ENCODE measurements at places on chromosomes 1 and 21. TPM values are rescaled to one million over a fixed set of nuclear protein-coding genes. Genes with fewer than 3 reads are reported as not detected.

GRCh38 chr1:228964178-228965089 is 229.2 kb downstream of the RHOU start:
- no peak for DNase-seq
- H3K4me1 ChIP-seq = peaks cover 10% of the 10 kb centered on the region
- peak overlapping the region; percentile 68 for H3K27ac ChIP-seq
- no peaks in the 10 kb centered on the region for H3K36me3 ChIP-seq

DNA sequence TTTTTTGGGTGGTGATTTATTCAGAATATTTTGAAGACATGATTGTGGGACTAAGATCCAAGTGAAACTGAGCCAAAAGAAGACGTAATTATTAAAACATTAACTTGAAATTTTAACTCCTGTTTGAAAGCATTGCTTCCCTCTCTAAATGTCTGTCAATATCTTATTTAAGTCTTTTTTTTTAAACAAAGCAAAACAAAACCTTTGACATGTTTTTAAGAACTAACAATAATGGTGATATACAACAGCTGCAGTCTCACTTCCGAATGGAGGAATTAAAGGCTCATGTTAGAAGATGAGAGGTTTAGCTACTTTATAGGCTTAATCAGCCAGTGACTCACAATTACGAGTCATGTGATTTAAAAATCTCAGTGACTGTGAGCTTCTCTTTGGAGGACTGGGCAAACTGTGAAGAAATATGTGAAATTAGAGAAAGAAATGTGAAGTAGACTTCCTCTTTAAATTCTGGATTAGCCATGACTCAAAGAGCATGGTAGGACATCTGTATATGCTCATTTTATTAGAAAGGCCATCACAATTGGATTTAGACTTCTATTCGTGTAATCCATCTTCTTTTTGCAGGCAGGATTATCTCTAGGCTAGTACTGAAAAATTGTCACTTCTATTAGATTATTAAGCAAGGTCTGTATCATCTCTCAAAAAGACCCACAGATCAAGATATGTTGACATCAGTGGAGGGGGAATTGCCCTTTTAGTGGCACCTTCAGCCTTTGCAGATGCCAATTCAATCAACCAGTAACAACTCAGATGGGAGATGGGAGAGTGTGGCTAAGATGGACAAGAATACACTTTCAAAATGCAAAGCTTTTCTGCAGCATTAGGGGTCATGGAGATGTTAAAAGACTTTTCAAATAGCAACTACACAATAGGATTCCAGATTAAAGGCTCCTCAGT is 28.7 kb downstream of the KCNA3 start:
- H3K27ac ChIP-seq = no peak overlapping the region
- H3K4me3 ChIP-seq = no peak overlapping the region
- H3K4me1 ChIP-seq = peaks cover 10% of the 10 kb centered on the region

DNA sequence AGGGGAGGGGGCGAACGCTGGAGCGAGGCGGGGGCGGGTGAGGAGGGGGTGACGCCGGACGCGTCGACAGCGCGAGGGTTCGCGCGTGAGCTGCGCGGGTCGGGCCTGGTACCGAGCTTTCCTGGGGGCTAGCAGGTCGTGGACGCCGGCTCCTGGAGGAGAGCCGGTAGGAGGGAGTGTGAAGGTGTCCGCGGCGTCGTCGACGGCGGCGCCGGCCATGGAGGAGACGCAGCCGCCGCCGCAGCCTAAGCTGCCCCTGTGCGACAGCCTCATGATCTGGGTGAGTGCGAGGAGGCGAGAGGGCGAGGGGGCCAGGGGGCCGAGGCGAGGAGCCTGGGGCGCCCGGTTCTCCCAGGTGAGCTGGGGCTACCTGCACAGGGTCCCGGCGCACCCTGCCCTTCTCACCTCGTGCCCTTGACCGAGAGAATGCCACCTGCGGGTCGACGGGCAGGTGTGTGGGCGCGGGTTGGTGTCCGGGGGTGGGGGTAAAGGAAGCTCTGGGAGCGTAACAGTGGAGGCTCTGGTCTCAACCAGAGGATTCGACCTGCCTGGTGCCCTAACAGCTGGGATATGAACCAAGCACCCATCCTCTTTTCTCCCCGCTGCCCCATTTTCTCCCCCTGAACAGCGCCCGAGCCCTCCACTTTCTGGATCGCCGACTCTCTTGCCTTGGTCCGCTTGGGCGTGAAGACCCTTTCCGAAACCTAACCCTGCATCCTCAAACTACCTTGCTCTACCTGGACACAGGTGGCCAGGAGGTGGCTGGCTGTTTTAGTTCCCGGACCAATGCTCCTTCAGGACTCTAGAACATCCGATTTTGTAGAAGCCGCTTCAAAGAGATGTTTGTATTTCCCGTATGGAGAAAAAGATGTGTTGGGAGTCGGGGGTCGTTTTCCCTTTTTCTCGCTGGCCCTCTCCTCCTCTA is at the start of gene HOOK1:
Gene HOOK1 (plus strand): TSS at position 49 of the 925 bp plus-strand sequence. CDS start 169 bp downstream, at position 218.
- no peaks in the 10 kb centered on the region for H3K36me3 ChIP-seq
- no peak within 1 kb of the TSS for H3K27ac ChIP-seq
- no peak for DNase-seq
- peak within 1 kb of the TSS; percentile 89 for H3K4me3 ChIP-seq
- H3K27me3 ChIP-seq = no peaks in the 10 kb centered on the region

- H3K4me3 ChIP-seq = no peak overlapping the region
- H3K27ac ChIP-seq = no peak overlapping the region
- H3K4me1 ChIP-seq = peaks cover 8% of the 10 kb centered on the region
Observed at GRCh38 chr1:228968891-228969606, 233.8 kb downstream of the RHOU start.

The GPR25 gene
- total RNA-seq = not detected

The PGLYRP3 gene
- 1.1 TPM for total RNA-seq

The ITLN2 gene
- 118 TPM for total RNA-seq
